SW 1271 (cell line): ENCODE measurements at places on chromosomes 1 and 21.

DNA sequence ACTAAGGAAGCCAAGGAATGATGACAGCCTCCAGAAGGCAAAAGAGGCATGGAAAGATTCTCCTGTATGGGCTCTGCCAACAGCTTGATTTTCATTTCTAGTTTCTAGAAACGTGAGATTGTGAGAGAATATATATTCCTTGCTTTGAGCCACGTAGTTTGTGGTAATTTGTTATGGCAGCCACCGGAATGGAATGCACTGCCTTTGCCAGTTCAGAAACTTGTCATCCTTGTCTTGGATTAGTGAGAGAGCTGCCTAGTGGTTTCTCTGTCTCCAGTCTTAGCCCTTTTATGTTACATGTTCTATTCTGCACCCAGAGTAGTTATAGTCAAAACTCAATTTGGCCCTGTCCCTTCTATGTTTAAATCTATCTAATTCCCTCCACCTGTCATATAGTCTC, 216.0 kb upstream of the PTGFR start:
- no peak for DNase-seq

DNA sequence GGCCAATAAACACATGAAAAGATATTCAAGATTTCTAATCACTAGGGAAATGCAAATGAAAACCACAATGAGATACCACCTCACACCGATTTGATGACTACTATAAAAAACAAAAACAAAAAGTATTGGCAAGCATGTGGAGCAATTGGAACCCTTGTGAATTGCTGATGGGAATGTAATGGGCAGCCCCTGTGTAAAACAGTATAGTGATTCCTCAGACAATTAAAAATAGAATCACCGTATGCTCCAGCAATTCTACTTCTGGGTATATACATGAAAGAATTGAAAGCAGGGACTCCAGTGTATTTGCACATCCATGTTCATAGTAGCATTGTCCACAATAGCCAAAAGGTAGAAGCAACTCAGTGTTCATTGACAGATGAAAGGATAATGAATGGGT, 12.9 kb upstream of the C1orf115 start:
- no peak for DNase-seq

DNA sequence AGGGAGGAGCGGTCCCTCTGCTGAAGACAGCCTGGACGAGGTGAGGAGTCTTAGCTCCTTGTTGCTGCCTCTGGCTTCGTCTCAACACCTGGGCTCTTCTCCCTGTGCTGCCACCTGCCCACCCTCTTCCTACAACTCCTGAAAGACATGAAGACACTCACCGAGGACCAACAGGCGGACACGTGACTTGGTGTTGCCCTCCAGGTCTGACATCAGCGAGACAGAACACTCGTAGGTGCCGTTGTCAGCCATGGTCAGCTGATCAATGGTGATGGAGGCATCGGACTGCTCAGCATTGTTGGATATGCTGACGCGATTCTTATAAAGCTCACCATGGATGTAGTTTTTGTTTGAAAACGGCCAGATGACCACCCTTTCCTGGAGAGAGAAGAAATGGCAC, 21.4 kb downstream of the GPA33 start:
- no peak for DNase-seq

DNA sequence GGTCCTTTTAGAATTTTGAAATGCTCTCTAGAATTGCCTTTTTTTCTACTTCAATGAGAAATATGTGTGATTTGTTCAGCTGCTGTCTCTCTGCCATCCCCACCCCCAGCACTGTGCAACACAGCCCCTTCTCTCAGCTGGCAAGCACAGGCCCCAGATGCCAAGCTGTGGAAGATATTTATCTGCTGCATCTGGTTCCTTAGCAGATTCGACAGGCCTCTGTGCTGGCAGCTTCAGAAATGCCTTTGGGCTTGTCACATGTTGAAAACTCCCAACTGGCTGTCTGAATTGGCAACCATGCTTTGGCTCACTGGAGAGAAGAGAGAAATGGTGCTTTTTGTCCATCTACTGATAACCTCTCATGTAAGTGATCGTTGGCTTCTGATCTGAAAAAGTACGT, 206.7 kb upstream of the C1orf87 start:
- no peak for DNase-seq

DNA sequence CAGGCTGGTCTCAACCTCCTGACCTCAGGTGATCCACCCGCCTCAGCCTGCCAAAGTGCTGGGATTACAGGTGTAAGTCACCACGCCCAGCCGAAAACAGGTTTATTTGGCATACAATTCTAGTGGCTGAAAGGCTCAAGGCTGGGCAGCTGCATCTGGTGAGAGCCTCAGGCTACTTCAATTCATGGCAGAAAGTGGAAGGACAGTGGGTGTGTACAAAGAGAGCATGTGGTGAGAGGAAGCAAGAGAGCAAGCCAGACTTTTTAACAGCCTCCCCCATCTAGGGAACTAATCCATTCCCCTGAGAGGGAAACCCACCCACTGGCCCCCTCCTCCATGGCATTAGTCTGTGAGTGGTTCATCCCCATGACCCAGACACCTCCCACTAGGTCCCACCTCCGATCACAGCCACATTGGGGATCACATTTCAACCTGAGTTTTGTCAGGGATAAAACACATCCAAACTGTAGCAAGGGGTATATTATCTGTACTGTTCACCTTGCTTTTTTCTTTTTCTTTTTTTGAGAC, 9.5 kb downstream of the BMP8A start:
- no peak for DNase-seq

GRCh38 chr1:164765557-164765956, 206.6 kb downstream of the PBX1 start:
- peak; percentile 2 for DNase-seq

- DNase-seq, result no peak
These were observed 7.9 kb upstream of the AK5 start for GRCh38 chr1:77273891-77274290.

- DNase-seq, result no peak
These were observed 11.0 kb upstream of the CTRC start for GRCh38 chr1:15427280-15427666.

DNA sequence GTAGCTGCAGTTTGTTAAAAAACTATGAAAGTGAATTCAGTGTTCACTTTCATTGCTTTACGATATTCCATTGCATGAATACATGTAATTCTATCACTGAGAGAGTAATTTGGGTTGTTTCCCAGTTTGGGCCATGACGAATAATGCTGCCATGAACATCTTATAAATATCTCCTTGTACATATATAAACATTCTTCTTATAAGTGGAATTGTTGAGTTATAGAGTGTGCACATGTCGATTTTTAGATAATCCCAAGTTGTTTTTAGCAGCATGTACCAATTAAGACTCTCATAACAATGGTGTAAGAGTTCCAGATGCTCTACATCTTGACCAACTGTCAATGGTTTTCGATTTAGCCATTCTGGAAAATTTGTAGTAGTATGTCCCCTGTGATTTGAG, 40.9 kb downstream of the ALG6 start:
- DNase-seq, result no peak

DNA sequence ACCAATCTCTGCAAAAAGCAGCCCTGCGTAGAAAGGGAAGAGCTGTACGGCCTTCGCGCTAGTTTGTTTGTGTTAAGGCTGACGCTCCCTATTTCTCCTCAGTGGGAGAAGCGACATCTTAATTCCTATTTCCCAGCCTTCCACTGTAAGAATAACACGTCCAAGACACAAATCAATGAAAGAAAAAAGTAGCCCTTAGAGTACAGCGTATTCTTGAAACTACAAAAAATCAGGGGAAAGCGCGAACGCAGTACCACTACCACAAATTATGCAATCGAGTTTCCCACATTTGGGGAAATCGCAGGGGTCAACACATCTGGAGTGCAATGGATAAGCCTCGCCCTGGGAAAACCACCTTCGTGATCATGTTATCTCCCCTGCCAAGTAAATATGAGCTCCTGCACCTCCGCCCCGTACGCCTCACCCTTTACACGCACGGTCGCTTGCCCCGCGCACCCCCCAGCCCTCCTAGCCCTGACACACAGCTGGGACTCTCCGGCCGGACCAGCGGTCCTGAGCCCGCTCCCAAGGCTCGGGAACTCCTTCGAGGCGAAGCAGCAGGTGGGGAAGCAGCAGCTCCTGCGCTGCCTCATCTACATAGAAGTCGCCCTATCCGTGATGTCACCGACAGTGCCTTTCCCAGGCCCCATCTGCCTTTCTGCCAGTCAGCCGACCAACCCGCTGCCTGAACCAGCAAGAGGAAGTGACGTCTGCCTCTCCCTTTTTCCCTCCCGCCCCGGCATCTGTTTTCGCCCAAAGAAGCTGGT, 94.7 kb downstream of the PPIAL4G start:
- peak; percentile 43 for DNase-seq

DNA sequence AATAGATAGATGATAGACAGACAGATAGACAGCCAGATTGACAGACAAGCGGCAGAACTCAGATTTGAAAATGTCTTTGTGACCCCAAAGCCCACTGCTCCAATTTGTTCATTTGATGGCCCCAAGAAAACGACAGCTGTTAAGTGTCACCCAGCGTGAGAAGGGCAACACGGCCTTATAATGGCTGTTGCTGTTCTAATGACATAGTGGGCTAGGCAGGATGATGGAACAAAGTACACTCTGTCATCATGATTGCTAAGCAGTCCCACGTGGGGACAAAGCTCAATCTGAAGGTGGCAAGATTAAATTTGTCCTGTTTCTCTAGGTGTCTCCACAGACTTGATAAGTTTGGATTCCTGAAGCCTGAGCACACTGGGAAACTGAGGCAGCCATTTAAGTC, 112.9 kb downstream of the DAB1 start:
- no peak for DNase-seq

DNA sequence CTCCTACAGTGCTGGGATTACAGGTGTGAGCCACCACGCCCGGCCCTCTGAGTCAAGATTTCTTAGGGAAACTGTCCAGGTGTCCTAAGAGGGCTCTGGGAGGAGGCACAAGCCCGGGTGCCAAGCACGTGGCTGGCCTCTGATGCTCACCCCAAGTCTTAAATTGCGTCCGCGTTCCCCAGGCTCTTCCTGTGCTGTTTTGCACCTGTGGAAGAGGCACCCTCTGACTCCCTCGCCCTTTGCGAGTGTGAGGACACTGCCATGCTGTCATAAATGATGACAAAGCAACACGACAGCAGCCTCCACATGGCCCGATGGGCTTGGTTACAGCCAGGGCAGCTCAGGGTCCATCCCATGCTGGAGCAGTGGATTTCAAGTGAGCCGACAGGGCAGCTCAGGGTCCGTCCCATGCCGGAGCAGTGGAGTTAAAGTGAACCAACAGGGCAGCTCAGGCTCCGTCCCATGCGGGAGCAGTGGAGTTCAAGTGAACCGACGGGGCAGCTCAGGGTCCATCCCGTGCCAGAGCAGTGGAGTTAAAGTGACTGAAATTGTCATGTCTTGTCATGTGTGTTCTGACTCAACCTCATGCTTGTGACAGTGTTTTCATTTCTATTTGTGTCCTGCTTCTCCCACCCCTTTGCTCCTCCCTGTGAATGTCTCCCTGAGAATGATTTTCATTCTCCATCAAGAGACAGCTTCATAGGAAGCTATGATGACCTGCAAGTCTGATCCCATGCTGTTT, 33.9 kb downstream of the PCNT start:
- no peak for DNase-seq

- DNase-seq, result no peak
These were observed 39.2 kb downstream of the CDK18 start for GRCh38 chr1:205543351-205544301.

DNA sequence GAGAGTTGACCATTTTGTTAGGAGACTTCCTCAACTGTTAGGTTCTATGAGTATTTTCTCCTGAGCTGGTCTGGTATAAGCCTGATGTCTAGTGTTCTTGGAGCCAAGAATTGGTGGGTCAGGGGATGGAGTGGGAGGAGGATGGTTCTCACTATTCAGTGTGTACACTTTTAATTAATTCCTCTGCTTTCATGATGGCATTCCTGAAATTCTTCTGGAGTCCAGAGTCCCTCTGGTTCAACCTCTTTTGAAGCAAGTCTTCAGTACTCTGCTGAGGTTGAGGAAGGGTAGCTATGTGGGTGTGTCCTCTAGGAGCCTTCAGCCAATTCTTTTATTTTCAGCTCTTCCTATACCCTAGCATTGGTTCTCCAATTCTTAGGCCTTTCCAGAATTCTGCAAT, 149.1 kb downstream of the DNM3 start:
- no peak for DNase-seq

GRCh38 chr1:109298666-109299557, 7.9 kb downstream of the MYBPHL start:
- DNase-seq, result no peak

GRCh38 chr1:41218152-41218551, 24.0 kb downstream of the SCMH1 start:
- no peak for DNase-seq

DNA sequence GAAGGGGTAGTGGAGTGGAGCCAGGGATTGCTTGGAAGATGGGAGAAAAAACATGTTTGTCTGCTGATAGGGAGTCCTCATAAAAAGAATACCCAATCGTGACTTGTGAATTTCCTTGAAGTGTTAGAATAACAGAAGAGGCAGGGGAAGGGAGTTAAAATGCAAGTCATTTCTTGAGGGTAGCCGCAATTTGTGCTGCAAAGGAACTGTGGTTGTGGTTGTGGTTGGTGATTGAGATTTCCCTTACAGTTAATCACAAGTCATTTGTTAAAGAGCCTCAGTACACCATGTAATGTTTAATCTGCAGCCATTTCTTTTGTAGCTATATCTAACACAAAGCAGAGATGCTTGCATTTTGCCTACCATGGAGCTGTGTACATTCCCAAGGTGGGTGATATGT, 38.5 kb upstream of the EGLN1 start:
- no peak for DNase-seq

DNA sequence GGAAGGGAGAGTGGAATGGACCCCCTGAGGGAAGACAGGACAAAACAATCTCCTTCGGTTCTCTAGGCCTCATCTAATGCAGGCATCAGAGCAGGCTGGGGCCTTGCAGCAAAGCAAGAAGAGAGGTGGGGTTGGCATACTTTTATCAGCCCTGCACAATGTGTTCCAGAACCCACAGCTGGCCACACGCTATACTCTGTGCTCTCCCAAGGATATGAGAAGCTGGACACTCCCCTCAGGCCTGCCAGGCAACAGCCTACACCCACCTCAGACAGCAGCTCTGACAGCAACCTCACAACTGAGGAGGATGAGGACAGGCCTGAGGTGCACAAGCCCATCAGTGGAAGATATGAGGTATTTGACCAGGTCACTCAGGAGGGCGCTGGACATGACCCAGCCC, 27.3 kb downstream of the LY9 start:
- DNase-seq, result no peak

GRCh38 chr1:55632058-55632457, 416.9 kb upstream of the USP24 start:
- DNase-seq, result no peak

DNA sequence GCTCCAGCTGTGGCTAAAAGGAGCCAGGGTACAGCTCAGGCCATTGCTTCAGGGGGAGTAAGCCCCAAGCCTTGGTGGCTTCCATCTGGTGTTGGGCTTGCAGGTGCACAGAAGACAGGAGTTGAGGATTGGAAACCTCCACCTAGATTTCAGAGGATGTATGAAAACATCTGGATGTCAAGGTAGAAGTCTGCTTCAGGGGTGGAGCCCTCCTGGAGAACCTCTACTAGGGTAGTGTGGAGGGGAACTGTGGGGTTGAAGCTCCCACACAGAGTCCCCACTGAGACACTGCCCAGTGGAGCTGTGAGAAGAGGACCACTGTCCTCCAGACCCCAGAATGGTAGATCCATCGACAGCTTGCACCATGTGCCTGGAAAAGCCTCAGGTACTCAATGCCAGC, 183.0 kb downstream of the PDE4B start:
- DNase-seq, result no peak
